Kidney epithelial cell (primary cell): ENCODE measurements at places on chromosomes 5 and 9. TPM values are rescaled to one million over a fixed set of nuclear protein-coding genes. Genes with fewer than 3 reads are reported as not detected.

SLC27A6 gene
- total RNA-seq = 1.2 and 1.6 TPM in 2 replicates

CTNNA1 gene
- 397 and 420 TPM in 2 replicates for total RNA-seq

BAAT gene
- not detected in 2 replicates for total RNA-seq

MAN1B1 gene
- 76.8 and 80.3 TPM in 2 replicates for total RNA-seq

DNA sequence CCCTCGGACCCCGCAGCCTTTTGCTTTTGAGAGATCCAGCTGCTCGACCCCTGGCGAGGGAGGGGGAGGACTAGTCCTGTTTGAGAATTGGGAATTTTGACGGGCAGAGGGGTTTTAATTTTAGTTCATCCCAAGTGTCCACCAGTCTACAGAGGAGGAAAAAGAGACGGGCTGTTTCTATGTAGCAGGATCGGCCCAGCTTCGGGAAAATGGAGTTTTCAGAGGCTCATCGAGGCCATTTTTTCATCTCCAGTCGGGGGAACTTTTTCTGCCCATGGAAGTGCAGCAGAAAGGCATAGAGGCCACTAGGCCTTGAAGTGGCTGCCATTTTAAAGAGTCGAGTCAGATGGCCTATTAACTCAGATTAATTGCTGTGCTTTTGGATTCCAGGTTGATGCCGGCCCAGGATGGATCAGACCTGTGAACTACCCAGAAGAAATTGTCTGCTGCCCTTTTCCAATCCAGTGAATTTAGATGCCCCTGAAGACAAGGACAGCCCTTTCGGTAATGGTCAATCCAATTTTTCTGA lies 1.2 kb downstream of the NSD1 start:
- DNase-seq = no peak

- DNase-seq = peak; percentile 49
Observed at GRCh38 chr9:70602321-70603019, 188.0 kb upstream of the KLF9 start.

DNA sequence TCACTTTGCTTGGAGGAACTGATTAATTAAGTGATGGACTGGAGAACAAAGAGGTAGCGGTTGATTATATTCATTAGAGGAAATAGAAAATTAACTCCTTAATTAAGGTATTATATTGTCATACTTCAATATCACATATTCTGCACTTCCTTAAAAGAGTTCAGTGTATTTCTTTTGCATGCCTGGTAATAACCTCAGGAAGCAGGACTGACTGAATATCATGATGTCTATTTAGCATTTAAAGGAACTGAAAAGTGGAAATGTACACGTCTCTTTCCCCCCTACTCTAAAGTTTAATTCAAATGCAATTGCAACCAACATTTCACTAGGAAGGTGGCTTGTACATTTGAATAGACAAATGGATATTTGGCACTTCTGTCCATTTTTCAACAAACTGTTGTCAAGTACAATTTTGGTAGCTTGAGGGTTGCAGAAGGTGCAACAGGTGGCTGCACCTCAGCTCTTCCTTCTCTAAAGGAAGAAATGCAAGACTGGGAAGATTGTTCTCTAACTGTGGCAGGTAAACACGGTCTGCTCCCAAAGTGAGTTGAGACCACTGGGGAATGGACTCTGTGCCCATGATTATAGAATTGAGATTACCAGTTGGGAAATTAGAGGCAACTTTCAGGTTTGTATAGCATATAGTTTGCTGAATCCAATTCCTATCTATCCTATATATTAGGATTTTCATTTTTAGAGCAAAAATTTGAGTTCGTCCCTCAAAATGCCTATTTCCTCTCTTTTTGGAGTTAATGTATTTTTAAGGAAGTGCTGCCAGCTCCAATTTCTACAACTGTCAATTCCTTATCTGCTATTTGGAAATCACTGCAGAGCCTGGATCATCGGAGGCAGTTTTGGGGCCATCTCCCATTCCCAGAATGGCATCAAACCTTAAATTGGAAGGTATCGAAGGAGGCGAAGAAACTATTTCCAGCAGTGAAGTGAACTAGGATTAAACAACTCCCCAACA lies 98.9 kb upstream of the TAF11L2 start:
- DNase-seq = no peak

DNA sequence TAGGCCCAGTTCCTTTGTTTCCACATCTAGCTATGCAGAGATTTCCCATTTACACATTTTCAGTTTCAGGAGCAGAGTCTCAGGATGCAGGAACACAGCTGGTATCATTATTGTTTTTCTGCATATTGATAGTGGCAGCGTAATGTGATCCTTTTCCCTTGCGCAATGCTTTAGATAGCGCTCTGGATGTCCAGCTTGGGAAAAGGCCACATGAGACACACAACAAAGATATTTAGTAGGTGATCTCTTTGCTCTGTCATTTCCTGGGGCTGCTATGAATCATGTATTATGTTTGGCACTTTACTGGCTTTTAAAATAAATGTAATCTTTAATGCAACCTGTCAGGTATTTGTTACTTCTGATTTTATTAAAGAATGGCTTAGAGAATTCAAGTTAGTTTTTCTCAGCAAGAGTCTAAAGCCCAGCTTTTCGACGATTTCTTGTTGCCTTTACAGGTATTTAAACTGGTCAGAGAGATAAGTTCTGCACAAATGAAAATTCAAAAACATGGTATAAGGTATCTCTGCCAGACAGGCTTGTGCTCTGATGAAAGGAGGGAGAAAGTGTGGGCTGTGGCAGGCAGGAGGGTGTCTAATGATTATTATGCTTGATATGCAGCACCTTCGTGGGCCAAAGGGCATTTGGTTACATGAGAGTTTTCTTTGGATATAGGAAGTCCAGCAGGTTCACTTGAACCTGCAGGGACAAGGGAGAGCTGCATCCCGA lies 42.2 kb downstream of the PTTG1 start:
- DNase-seq = no peak

GRCh38 chr9:104276709-104277245 lies 182.7 kb downstream of the SMC2 start:
- DNase-seq = no peak

DNA sequence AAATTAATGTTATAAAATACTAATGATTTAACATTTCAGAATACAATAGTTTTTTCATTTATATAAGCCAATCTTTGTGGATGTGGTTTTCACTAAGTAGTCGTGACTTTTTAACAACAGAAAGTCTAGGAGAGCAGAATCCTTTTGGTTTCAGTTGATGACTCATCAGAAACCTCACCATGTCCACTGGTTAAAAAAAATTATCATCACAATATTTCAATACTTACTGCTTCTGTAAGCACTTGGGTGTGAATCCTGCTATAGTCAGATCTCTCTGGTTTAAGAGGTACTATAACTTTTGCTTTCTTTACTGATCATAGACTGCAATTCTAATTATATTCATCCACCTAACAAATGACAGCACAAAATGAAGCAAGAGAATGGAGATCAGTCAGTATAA lies 77.2 kb downstream of the MRPS30 start:
- DNase-seq = peak; percentile 12

- no peak for DNase-seq
Observed at GRCh38 chr5:68021227-68021626, 194.3 kb upstream of the PIK3R1 start.

GRCh38 chr9:111034170-111034897 lies 3.9 kb downstream of the LPAR1 start:
- DNase-seq = no peak

- DNase-seq = no peak
Observed at GRCh38 chr9:116905171-116905588, 218.1 kb downstream of the TRIM32 start.

GRCh38 chr9:131220485-131220884 lies 55.8 kb downstream of the FAM78A start:
- DNase-seq = no peak

GRCh38 chr9:124279531-124280175 lies 21.9 kb downstream of the NEK6 start:
- no peak for DNase-seq

- no peak for DNase-seq
Observed at GRCh38 chr9:92963831-92964606, 16.7 kb downstream of the FGD3 start.
